ENCODE measurements at places on chromosomes 16 and 17.

DNA sequence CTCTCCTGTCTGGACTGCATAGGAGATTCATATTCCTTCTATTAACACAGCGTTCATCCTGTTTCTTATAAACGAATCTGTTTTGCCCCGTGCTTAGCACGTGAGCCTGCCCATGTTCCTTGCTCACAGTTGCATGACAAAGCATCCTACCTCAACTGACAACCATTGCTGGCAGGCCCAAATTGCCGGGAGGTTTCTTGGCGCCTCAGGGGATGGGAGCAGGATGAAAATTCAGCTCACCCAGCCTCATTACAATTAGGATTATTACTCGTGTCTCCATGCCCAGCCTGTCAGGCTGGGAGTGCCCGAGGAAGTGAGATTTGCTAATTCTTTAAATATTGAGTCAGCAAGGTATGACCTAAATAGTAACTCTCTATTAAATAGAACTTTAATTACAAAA is 36.7 kb upstream of the HELZ start:
- DNase-seq = peak; percentile 53

DNA sequence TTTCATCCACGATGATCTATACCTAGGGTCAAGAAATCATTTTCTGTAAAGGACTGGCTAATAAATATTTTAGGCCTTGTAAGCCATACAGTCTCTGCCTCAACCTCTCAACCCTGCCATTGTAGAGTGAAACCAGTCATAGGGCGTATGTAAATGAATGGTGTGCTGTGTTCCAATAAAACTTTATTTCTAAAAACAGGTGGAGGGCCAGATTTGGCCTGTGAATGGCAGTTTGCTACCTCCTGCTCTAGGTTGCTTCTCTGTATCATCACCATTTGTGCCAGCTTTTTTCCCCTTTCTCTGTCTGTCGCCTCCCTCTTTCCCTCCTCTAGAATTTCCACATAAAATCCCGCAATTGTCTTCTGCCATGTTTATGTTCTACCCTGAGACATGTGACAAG is 181.7 kb downstream of the XYLT1 start:
- no peak for DNase-seq

DNA sequence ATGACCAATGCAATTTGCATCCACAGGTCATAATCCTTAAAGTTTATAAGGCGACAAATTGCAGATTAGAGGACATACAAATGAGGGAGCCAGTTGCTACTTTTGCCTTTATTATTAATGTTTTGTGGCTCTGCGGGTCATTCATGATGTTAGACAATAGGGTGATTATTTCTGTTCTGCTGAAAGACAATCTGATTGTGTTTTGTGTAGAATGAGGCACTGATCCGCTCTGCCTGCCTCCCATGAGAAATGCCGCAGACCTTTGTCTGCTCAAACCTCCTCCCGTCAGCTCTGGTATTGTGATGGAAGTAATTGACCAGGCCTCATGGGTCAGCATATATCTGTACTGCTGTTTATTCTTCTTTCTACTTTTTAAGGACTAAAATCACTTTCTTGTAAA is 224.9 kb downstream of the PRKCA start:
- DNase-seq = peak; percentile 37

GRCh38 chr17:21388066-21388465 is 11.9 kb downstream of the KCNJ12 start:
- no peak for DNase-seq

All from SK-MEL-5 (cell line).